BE2C (cell line): ENCODE measurements at places on chromosomes 1 and 21.

DNA sequence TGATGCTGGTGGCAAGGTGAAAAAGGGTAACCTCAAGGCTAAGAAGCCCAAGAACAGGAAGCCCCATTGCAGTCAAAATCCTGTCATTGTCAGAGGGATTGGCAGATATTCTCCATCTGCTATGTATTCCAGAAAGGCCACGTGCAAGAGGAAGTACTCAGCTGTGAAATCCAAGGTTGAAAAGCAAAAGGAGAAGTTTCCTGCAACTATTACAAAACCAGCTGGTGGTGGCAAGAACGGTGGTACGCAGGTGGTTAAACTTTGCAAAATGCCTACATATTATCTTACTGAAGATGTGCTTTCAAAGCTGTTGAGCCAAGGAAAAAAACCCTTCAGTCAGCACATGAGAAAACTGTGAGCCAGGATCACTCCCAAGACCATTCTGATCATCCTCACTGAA, 13.7 kb upstream of the VPS45 start:
- no peak for DNase-seq

DNA sequence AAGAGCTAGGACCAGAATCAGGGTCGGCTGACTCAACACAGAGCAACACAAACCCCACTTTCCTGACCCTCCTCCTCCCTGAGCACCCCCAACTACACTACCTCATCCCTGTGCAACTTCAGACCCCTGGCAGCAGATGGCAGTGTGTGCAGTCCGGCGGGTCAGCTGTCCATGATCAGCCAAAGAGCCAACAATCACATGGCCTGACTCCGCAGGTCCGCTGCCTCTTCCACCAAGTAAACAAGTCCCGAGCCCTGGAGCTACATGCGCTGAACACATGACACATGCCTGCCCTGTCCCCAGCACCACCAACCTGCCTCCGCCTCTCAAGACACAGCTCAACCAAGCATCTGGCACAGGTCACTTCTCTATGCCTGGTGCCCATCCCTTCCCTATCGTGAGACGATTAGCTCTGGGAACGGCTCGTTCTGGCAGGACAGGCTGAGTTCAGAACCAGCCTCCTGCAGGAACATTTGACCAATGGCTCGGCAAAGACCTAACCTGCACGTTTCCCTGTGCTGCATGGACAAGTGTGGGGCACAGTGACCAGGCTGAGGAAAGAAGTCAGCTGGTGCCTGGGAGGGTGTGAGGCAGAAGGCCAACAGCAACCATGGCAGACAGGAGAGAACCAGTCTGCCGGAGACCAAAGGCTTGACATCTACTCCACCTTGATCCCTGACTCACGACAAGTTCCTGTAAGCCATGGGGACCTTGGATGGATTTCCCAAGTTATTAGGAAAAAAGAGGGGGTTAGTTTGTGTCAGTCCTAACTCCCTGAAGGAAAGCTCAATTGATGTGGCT, 60.3 kb downstream of the CD46 start:
- peak; percentile 52 for DNase-seq

- no peak for DNase-seq
These were observed 186.1 kb upstream of the MAP1LC3C start for GRCh38 chr1:242184955-242185354.

DNA sequence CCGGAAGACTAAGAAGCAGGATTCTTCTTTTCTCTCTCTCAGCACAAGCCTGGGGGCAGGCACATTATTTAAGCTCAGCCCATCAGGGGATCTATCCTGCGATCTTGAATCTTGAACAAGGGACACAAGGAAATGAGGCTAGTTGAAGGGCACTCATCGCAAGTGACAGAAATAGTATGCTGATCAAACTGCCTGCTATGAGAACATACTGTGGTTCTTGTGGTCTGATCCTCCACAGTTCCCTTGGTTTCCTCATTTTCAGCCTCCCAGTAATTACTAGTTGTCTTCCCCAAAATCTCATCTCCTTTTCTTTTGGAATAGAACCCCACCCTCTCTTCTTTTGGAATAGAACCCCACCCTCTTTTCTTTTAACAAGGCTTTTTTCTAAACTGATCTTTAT, 6.5 kb downstream of the ANKRD45 start:
- no peak for DNase-seq

DNA sequence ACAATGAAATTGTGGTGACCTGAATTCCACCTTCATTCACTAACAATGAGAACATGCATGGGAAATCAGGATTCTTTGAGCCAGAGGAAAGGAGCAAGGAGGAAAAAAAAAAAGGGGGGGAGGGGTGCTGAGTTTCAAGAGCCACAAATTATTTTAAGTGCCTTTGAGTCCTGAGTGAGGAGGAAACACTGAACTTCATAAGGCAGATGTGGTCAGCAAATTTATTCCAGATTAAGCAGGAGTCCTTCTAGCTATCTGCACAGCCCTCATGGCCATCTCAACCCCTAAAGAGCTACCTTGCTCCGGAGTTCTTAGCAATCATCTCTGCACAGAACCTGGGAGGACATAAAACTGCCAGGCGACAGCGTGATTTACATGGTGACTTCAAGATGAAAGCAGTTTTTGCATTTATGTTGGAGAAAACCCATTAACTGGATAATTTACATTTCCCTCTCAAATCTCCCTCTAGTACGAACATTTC, 21.7 kb downstream of the ASTN1 start:
- DNase-seq, result no peak

DNA sequence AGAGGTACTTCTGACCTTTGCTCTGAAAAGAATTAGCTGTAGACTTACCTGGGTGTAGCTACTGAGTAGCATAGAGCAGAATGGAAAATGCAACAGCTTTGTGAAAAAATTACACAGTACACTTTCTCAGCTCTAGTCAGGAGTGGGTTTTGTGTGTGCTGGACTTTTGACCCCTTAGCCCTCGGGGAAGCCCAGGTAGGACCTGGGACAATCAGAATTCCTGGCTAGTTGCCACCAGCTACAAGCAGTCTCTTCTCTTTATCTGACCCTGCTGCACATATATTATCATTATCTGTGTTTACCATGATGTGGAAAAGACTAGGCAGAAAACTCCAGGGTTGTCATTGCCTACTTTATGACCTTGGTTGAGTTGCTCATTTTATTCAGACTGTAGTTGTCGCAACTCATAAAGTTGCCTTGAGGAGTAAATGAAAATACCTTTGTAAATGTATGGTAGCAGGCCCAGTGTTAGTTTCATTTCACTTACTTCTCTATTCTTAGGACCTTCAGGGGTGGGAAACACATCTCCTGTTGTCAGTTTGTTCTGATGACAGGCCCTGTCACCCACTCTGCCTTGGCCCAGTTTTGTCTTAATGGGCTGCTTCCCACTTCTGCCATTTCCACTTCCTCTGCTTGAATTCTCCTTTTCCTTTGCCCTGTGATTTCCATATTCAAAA, 5.4 kb downstream of the NEK7 start:
- no peak for DNase-seq

- peak; percentile 86 for DNase-seq
These were observed 5.0 kb upstream of the CHI3L2 start for GRCh38 chr1:111222308-111223125.

DNA sequence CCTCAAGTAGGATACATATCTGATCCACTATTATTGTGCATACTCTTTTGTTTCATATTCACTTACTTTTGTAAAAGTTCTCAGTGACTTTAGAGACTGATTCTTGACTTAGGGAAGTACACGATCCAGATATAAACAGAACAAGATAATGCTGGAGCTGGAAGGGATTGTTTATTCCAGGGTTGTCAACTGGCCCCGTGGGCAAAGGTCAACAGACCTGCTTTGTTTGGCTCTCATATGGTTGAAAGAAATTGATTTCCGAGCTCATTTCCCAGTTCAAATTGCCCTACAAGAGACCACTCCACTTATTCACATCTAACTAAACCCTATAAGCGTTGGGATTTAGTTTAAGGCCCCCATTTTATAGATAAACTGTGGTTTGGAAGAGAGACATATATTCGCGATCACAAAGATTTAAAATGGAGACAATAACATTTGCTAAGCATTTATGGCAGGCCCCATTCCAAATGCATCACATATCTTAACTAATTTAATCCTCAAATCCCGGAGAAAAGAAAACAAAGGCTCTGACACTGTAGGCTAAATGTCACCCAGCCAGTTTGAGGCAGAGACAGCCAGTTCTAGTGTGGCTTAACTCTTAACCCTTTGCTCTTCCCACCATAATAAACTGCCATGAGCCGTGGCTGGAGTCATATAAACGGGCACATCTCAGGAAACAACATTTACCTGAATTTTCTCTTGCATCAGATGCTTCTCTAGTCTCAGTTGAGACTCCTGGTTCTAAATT, 20.6 kb downstream of the REG4 start:
- no peak for DNase-seq

DNA sequence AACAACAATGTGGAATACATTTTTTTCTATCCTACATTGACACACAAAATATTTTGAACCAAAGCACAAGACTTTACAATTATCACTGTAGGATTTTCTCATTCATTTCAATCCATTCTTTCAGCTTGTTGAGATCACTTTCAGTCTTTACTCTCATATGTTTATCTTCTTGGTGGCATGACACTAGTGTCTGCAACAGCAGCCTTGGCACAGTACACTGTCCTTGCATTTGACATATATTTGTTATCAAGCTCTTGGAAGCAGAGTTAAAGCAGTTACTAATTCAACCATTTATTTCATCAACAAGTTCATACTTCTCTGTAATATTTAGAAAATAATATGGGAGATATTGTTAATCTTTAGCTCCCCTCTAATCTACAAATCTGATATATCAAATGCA, 922.4 kb upstream of the ADGRL2 start:
- DNase-seq, result no peak

DNA sequence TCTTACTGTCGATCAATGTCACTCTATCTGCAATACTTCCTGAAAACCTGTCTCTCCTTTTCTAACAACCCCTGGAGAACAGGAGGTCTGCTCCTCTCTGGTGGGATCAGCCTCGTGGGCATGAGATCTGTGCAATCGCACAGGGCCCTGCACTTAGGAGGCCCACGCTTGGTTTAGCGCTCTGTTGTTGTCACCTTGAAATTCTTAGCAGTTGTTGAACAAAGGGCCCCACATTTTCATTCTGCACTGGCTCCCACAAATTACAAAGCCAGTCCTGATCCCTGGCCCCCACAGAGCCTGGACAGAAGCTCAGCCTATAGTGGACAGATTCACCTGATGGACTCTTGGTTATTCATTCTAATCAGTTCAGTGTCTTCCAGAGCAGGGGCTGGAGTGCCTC, 18.6 kb downstream of the SPOCD1 start:
- no peak for DNase-seq

- no peak for DNase-seq
These were observed 53.3 kb downstream of the IVNS1ABP start for GRCh38 chr1:185263780-185264179.

- DNase-seq, result no peak
These were observed 634 bp downstream of the MYCBP start for GRCh38 chr1:38872401-38873026.

DNA sequence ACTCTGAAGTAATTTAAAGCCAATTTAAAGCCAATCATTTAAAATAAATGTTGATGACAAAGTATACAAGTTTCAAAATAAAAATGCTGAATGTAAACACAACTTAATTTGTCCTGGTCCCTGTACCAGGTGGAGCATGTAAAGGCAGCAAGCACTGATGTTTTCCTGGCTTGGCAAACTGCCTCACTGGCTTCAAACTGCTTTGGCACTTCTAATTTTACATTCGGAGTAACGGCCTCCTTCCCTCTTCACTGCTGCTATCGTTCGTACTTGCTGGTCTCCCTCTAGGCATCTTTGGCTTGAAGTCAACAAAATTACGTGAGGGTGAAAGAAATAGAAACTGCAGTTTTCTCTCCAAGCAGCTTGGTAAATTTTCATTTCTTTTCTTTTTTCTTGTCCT, 287.9 kb downstream of the LTN1 start:
- no peak for DNase-seq

DNA sequence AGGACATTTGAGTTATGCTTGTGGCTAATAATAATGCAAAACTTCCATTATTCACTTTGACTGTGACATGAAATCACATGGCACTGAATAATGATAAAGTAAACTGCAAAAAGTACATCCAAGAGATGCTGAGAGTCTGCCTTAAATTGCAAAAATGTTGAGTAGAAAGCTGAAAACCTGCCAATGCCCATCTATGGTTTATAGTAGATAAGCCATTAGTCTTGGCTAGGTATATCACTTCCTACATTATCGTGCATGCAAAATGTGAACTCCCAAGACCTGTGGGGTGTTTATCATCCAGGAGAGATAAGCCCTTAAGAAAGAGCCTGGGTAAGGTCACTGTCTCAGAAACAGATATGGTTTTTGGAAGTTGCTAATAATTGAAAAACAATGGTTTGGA, 208.7 kb upstream of the DPYD start:
- peak; percentile 28 for DNase-seq

DNA sequence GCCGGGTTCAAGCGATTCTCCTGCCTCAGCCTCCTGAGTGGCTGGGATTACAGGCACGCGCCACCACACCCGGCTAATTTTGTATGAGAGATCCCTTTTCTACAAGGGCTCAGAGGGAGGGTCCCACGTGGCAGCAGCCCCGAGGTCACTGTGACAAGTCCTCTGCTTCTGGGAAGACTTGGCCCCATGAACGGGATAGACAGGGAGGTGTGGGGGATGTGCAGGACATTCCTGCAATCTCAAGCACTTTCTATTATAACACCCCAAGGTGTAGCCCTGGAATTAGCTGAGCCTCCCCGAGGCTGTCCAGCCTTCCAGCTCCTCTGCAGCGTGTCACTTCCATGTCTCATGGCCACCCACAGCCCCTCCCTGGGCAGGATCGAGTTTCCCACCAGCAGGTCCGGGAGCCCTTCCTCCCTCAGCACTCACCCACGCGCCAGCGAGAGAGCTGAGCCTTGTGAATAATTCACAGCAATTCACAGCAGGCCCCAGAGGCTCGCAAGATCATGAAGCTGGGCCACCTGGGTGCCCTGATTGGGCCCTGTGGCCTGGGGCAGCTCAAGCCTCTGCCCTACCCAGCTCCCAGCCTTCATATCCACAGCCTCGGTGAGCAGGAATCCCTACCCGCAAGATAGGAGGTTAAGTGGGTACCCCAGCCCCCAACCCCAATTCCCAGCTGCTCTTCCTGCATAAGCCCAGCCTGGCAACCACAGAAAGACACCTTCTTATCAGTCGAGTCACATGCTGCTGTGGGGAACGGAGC, 22.8 kb upstream of the RNU1-4 start:
- DNase-seq, result no peak

GRCh38 chr1:62285984-62286785, 33.0 kb downstream of the KANK4 start:
- DNase-seq, result no peak

- no peak for DNase-seq
These were observed 165.2 kb downstream of the AK5 start for GRCh38 chr1:77446841-77447555.

DNA sequence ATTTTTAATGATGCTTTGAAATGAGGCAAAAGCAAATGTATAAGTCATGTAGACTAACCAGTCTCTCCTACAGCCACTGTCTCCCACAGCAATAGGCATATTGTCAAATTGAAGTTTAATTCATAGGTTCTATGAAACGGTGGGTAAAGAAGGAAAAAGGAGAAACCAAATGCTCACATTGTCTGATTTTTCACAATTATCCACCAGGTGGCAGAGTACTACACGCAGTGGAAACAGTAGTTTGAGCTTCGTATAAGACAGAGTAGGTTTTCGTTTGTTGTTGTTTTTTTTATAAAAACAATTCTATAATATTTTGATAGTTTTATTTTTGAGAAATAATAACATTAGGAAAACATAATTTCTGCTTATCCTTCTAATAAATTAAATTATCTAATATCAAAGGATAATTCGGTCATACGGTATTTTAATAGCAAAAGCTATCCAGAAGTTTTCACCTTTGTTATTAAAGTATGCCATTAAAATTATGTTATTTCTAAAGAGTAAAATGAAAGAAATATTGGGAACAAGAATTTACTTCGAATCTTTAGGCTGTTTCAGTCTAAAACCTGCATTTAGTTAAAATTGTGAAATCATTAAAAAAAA, 39.1 kb downstream of the TYW3 start:
- peak; percentile 18 for DNase-seq

GRCh38 chr1:229229721-229230139, 41.2 kb upstream of the RAB4A start:
- no peak for DNase-seq
